Brain microvascular endothelial cell (primary cell): ENCODE measurements at places on chromosomes 12 and 14.

DNA sequence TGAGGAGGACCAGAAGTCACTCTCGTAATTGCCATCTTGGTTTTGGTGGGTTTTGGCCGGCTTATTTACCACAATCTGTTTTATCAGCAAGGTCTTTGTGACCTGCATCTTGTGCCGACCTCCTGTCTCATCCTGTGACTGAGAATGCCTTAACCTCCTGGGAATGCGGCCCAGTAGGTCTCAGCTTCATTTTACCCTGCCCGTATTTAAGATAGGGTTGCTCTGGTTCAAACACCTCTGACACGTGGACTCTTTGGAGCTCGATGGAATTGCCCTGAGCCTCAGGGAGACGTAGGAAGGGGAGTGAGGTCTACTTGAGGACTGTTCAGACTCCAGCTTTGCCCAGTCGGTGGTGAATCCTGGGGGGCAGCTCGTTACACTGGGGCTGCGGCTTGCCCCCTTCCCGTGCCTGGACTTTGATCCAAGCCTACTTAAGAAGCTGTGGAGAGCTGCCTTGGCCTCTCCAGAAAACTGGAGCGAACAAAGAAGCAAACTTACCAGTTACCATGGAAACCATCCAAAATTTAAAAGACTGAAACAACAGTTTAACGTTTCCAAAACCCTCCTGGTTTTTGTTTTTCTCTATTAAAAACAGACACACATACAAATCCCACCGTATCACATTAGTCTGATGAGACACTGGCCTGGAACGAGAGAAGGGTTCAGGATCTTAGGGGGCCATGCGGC is 28.0 kb downstream of the CALM1 start:
- DNase-seq: no peak

GRCh38 chr12:5260591-5261086 is 171.3 kb upstream of the NTF3 start:
- no peak for DNase-seq

GRCh38 chr12:124450376-124450750 is 117.0 kb downstream of the NCOR2 start:
- DNase-seq: no peak

GRCh38 chr14:24459331-24459730 is 16.8 kb upstream of the SDR39U1 start:
- DNase-seq: no peak

DNA sequence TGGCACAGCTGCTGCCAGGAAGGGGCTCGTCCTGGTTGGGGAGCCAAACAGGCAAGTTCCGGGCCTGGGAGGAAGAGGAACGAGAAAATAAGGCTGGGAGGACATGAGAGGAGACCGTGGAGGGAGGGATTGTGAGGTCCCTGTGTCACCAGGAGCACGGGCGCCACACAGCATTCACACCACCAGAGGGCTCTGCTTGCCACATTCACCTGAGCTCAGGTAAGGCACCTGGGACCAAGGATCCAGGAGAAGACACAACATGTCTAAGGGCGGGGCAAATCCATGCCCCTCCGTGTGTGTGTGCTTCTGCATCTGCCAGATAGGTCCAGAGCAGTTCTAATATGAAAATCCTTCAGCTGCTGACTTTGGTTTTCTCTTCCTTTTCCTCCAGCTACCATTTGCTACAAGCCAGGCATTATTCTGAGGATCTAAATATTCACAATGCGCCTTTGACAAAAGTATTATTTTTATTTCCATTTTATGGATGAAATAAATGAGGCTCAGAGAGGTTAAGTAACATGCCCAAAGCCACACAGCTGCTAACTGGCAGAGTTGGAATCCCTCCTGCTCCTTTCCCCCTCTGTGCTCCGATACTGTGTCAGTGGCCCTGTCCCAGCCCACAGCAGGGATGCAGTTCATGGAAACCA is 14.6 kb downstream of the RAPGEF3 start:
- DNase-seq: no peak

- DNase-seq: no peak
These were observed 21.2 kb downstream of the CCDC92 start for GRCh38 chr12:123951467-123951866.
